ENCODE measurements at places on chromosomes 1 and 21.
A peak's percentile ranks its signal among the peaks of the same experiment; 100 is the strongest.

DNA sequence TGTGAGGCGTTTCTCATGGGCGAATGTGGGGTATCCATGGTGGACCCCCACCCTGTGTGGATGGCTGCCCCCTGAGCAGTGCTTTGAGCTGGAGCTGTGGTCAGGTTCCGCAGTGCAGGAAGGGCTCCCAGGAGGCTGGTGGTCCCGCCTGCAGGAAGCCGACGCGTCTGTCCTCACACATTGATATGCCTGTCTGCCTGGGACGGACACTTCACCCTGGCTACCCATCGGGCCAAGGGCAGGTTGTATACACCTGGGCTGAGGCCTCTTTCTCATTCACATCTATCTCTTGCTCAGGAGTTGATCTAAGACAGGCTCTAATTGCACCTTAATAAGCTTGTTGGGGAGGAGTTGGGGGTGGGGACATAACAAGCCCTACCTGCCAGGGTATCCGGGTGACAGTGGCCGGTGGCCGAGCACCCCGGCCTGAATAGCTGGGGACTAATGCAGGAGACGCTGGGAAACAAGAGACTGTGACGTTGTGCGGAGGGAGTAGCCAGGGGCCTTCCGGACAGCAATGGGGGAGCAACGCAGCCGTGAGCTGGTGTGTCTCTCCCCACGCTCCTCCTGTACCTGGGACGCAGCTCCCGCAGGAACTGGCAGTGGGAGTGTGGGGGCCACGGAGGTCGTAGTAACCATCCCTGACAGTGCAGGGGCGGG is 21.7 kb downstream of the PDXK start:
- DNase-seq = peak; percentile 85

GRCh38 chr1:180912211-180912800 is 391 bp upstream of the KIAA1614 start:
- DNase-seq = peak; percentile 23

GRCh38 chr1:39344394-39345154 is 140.1 kb downstream of the MACF1 start:
- DNase-seq = no peak

- no peak for DNase-seq
Observed at GRCh38 chr1:116002781-116003420, 26.6 kb downstream of the SLC22A15 start.

DNA sequence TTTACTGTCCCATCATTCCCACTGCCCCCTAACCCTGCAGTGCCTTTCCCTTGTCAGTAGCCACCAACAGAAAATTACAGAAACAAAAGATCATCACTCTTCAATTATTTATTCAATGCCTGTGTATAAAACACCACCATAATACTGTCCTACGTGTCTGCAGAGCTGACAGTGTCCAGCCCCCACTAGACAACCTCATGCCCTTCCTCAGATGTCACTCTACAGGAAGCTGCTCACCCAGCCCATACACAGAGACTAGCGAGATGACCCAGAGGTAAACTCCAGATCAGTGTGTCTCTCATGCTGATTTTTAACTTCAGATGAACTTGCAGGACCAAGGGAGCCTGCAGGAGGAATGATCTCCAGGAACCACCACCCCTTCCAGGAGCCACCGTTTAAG is 51.3 kb upstream of the GJA5 start:
- DNase-seq = no peak

GRCh38 chr1:59500950-59501742 is 204.3 kb downstream of the FGGY start:
- DNase-seq = no peak

DNA sequence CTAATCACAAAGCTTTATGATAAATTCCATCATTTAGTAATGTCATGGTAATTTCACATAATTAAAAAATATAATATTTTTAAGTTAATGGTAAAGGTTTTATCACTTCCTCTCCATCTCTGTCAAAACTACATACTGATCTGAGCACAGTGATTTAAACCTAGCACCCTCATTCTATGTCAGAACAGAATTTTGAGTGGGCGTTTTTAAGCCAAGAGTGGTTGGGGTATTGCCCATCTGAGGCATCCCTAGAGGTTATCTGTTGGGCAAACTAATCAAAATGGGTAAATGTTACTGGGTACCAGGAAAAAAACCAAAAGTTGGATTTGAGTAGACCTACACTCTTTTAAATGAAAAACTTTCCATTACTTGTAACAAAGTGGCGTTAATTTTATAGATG is 100.7 kb upstream of the GFI1 start:
- no peak for DNase-seq

- no peak for DNase-seq
Observed at GRCh38 chr1:170219163-170219562, 73.4 kb downstream of the NTMT2 start.

DNA sequence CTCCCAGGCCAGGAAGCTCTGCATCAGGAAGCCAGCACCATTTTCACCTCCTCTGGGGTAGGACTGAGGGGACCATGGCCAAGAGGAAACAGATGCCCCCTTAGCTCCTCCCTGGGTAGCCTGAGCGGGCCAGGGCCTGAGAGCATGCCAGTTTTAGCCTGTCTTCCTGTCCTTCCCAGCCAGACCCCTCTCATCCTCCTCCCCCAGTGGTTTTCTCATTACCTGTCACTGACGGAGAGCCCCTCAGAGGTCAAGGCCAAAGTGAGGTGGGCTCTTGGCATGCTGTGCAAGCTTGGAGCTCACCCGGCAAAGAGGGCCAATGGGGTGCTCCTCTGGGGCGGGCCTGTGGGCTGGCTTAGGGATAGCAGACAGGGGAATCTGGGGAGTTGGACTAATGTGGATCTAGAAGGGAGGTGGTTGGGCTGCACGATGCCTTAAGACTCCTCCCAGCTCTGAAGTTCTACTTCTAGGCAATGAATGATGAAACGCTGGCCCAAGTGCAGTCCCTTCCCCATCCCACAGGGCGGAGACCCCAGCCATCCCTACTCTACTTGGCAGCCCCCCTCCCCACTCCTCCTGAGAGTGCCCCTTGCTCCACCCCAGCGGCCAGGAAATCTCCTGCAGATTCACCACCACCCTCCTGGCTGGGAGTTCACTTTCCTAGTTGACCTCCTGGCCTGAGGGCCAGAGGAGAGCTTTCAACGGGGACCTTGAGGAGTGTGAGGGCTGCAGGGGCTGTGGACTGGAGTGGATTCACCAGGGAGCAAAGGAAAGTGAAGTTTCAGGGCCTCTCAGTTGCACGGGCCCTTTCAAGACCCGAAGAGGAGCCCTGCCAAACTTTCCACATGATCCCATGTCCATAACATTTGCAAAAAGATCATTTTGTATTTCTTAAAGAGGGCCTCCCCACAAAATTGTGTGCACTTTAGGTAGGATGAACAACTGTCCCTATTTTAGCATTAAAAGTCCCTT is 9.4 kb upstream of the LMNA start:
- DNase-seq = no peak

DNA sequence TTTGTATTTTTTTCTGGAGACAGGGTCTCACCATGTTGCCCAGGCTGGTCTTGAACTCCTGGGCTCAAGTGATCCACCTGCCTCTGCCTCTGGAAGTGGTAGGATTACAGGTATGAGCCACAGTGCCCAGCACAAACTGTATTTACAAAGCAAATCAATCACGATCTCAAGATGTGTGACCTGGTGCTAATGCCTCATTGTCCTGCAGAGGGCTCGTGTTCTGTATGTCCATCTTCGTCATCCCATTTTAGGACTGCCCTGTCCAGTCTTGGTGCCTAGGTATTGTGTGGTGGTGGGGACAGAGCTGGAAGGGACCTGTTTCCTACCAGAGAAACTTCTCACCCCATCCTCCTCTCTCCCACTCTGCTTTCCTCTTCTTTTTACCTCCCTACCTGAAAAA is 20.2 kb downstream of the PROK1 start:
- DNase-seq = no peak

GRCh38 chr1:97745912-97746311 is 174.9 kb downstream of the DPYD start:
- DNase-seq = no peak

GRCh38 chr1:86648255-86648654 is 56.1 kb upstream of the SH3GLB1 start:
- peak; percentile 18 for DNase-seq

GRCh38 chr1:197181982-197182381 is 35.5 kb upstream of the ASPM start:
- DNase-seq = no peak

GRCh38 chr1:153532769-153533599 is 2.8 kb downstream of the S100A6 start:
- peak; percentile 87 for DNase-seq

DNA sequence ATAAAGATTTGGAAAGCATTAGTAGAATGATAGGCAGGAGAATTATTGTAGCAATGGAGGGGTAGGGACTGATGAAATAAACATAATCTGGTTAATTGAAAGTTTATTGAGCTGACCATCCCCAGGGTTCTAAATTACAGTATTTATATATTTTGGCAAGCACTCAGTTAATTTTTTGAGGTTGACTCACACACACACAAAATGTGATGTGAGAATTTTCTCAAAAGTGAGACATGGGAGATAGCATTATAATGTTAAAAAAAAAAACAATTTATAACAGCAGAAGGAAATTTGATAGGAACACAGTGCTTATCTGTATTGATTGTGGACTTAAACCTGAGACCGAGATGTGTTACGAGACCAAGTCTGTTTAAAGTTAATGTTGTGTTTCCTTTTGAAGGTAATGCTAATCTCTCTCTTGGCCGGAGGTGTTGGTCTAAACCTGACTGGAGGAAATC is 24.6 kb downstream of the TRIM45 start:
- no peak for DNase-seq

DNA sequence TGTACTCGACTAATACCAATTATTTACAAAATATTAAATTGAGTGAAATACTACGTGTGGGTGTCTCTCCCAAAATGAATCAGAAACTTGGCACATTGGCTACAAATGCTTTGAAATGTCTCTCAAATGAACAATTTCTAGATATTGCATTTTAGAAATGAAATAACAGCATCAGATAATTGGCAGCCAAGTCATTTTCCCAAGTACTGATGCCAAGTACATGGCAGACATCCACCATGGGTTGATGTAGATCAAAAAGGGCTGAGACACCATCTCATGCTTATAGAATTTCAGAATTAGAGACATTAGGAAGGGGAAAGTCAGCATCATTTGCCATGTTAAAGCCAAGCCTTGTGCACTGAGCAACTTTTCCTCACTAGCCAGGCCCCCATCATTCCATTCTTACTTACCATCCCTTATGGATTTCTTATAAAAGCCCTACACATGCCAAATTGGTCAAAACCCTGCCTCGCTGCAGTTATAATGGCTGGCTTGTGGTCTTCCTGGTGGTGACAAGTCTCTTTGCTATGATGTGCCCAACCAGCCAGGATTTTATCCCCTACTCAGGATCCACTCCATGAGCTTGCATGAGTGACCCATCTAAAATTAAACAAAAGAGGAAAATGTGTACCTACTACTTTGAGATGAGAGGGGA is 73.1 kb downstream of the GREM2 start:
- no peak for DNase-seq

GRCh38 chr1:91529856-91530255 is 29.2 kb downstream of the CDC7 start:
- peak; percentile 24 for DNase-seq

DNA sequence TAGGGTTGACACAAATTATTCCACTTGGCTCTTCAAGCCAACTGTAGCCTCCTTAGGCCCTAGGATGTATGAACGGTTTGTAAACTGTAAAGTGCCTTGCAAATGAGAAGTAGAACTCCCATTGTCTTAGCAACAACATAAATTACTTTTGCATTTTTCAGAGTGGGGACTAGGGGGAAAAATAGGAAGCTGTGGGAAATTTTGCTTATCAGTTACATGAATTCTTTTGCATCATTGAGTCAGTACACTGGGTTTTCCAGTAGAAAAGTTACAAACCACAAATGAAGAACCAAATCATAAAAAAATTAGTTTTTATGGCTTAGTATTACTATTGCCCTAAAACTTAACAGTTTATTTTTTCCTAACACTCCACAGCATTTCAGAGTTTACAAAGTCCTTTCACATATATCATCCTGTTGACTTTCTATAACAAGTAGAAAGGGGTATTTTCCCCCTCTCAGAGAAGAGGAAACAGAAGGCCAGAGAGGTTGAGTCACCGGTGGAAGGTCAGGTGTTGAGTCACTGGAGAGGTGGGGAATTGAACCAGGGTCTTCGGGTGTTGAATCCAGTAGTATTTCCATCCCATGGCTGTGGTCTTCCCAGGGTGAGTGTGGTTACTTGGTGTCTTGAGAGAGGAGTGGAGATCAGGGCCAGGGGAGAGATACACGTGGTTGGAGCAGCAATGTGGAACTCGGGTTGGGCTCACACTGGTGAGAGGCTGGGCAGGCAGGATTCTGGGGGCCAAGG is 71.9 kb upstream of the USP24 start:
- no peak for DNase-seq
